ENCODE measurements at places on chromosomes 11 and 22. TPM values are rescaled to one million over a fixed set of nuclear protein-coding genes. Genes with fewer than 3 reads are reported as not detected.

The PGA4 gene
- not detected for total RNA-seq

DNA sequence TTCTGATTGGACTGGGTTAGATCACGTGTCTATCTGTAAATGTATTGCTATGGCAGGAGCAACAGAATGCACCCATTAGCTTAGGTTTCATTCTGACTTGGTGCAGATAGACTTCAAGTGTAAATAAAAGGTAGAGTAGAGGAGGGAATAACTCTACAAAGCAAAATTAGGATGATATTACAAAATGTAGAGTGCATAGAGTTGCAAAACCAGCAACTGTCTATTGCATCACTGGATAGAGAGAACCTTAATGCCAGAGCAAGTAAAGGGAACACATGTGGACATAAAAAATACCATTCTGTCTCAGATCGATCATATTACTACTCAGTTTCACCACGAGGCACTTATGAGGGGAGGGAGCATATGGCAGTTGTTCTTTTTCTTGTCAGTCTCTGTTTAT is 22.0 kb upstream of the CAT start:
- no peak overlapping the region for H3K27ac ChIP-seq
- peaks cover 5% of the 10 kb centered on the region for H3K36me3 ChIP-seq
- peaks cover 43% of the 10 kb centered on the region for H3K27me3 ChIP-seq
- DNase-seq = no peak
- no peak overlapping the region for H3K4me3 ChIP-seq

DNA sequence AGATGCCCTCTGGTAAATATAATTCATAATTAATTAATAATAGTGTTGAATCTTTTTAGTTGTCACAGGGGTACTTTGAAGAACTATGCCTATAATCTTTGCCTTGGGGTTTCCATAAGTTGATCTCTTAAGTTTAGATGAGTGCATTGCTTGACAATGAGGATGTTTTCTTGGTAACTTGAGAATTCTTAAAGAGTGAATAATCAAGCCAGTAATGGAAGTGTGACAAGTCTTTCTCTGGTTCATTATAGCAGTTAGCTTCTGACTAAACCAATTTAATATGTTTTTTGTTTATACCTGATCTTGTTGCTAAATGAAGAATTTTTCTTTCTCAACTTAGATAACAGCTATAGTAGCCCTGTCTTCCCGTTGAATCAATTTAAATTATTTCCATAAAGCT is 46.2 kb downstream of the ATXN10 start:
- no peak for DNase-seq

The USP2 gene
- total RNA-seq = 5.2 TPM

DNA sequence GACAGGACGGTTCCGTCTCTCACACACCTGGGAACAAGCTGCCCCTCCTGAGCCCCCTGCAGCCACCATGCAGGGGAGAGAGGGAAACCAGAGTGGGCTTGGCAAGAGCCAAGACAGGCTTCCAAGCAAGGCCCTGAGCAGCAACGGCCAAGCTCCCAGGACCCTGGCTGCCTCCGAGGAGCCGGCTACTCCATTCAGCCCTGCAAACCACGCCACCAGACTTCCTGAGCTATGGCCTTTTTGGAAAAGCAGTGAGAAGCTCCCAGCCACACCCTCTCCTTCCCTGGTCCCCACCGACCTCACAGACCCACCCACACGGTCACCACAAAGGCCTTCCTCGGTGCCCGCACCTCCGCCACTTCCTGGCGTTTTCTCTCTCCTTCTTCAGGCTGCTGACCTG is 479.0 kb downstream of the BRD1 start:
- DNase-seq = no peak
- H3K27me3 ChIP-seq = peaks cover 65% of the 10 kb centered on the region
- H3K4me1 ChIP-seq = no peaks in the 10 kb centered on the region
- no peak overlapping the region for H3K27ac ChIP-seq
- no peak overlapping the region for H3K4me3 ChIP-seq
- H3K36me3 ChIP-seq = no peaks in the 10 kb centered on the region

The FKBP2 gene
- total RNA-seq = 29.1 TPM

DNA sequence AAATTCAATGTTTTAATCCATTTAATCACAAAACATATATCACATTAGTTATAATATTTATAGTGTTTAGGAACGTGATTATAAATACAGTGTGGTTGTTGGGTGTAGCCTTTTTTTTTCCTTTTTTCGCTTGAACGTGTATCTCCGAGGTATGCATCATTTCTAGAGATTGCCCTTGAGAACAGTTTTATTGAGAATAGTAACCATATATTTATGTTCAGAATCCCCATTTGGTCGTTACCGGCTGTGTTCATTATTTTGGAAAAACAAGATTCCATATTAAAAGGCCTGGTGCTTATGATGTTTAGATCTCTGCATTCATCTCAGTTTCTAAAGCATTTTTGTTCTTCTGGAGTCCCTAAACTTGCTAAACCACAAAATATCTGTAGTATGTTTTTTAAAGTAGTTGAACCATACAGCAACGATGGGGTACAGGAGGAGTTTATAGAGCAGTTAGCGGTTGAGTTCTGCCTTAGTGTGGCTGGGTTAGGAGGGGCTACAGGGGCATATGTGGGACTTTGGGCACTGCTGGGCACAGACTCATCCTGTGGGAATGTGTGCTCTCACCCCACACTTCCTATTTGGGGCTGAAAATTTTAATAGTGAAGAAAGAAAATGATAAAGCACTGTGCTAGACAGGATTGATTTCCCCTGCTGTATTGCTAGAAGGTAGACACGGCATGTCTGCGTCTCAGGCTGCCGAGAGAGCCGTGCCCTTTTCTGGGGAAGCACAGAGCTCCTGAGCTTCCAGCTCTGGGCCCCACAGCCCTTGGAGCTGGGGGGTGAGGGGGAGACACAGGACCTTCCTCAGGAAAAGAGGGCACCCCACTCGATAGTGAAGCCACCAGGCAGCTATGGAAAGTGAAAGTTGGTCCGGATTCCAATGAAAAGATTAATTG is 81.5 kb upstream of the PPARA start:
- H3K4me3 ChIP-seq = peak overlapping the region; percentile 88
- peaks cover 30% of the 10 kb centered on the region for H3K4me1 ChIP-seq
- H3K27ac ChIP-seq = peak overlapping the region; percentile 95
- no peaks in the 10 kb centered on the region for H3K36me3 ChIP-seq
- no peak for DNase-seq
- H3K27me3 ChIP-seq = no peaks in the 10 kb centered on the region

DNA sequence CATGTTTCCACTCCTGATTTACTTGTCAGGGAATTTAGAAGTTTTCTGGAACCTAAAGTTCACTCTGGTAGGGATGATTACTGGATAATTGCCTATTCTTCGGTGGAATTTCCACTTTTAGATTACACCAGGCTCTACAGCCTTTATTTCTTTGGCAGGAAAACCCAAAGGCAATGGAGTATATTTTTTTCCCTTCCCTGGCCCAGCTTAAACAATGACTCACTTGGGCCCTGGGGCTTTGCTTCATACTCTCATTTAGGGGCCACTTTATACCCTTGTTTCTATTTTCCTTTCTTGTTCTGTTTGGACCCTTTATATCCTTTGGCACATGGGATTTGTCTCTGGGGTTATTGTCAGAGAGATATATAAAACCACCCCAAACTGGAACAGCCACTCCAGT is 114.7 kb downstream of the CSTPP1 start:
- peaks cover 5% of the 10 kb centered on the region for H3K4me1 ChIP-seq
- no peak overlapping the region for H3K4me3 ChIP-seq
- peaks cover 9% of the 10 kb centered on the region for H3K36me3 ChIP-seq

The KLHL22 gene
- total RNA-seq = 28.1 TPM

- H3K27me3 ChIP-seq = no peaks in the 10 kb centered on the region
- H3K4me1 ChIP-seq = peaks cover 83% of the 10 kb centered on the region
- H3K27ac ChIP-seq = peak overlapping the region; percentile 100
- peaks cover 22% of the 10 kb centered on the region for H3K36me3 ChIP-seq
Measured at GRCh38 chr11:128492903-128493569, 94.3 kb downstream of the ETS1 start.

GRCh38 chr22:36185828-36186624 is 15.6 kb downstream of the APOL4 start:
- peaks cover 3% of the 10 kb centered on the region for H3K36me3 ChIP-seq
- H3K4me1 ChIP-seq = peaks cover 2% of the 10 kb centered on the region
- H3K27ac ChIP-seq = no peak overlapping the region

- no peak for DNase-seq
- H3K4me1 ChIP-seq = no peaks in the 10 kb centered on the region
- no peaks in the 10 kb centered on the region for H3K36me3 ChIP-seq
- peak overlapping the region; percentile 29 for H3K27ac ChIP-seq
- no peak overlapping the region for H3K4me3 ChIP-seq
- no peaks in the 10 kb centered on the region for H3K27me3 ChIP-seq
Measured at GRCh38 chr11:47775240-47775869, 8.2 kb upstream of the FNBP4 start.

DNA sequence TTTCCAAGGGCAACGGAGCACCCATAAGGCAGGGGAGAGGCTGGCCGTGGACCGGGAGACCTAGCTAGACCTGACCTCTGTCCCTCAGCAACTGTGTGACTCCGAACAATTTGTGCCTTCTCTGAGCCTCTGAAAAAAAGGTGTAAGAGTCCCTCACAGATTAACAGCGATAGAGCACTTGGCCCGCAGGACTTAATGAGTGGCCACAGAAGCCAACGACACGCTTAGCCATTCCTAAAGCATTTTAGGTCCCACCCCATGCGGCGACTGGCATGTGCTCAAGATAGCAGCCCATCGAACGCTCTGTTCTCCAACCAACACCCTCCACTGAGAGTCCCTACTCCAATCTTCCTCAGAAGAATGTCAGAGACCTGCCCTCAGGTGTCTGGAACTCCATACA is 1.5 kb downstream of the SULT4A1 start:
- H3K27me3 ChIP-seq = peaks cover 64% of the 10 kb centered on the region
- no peaks in the 10 kb centered on the region for H3K36me3 ChIP-seq
- H3K27ac ChIP-seq = no peak overlapping the region
- DNase-seq = no peak
- no peak overlapping the region for H3K4me3 ChIP-seq

DNA sequence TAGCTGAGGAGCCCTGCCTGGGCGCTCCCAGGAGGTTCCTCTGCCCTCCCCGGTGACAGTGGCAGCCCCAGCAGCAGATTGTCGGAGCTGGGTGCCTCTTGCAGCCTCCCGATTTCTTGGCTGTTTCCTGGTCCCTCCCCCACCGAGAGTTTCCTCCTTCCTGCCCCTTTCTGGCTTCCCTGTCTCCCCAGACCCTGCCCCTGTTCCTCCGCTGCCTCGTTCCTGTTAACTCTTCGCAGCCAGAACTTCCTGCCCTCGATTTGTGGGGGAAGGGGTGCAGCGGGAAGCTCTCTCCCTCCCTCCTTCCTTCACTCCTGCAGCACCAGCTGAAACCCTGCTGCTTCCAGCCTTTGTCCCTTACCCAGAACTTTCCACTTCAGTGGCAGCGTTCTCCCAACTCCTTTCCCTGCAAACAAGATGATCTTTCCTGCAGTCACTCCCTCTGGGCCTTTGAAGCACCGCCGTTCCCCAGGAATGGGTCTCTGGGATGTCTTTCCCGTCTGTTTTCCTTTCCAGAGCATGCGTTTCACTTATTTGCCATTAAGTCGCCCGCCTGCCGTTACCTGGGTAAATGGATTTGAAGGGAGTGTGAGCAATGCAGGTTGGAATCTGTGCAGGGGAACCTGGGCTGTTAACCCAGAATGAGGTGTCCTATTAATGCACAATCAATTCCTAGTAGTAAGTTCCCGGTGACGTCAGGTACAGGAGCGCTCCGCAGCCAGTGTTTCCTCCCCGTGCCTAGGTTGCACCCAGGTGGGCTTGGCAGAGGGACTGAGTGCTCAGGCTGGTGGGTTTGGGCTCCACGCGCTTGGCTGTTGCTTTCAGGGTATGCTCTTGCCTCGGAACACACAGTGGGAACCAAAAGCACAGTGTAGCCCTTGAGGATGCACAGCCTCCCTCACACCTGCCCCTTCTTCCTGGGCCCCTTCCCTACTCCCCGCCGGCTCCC is 4.3 kb downstream of the GRK2 start:
- H3K4me3 ChIP-seq = peak overlapping the region; percentile 98
- H3K27ac ChIP-seq = peak overlapping the region; percentile 97
- peaks cover 73% of the 10 kb centered on the region for H3K4me1 ChIP-seq
- peaks cover 12% of the 10 kb centered on the region for H3K36me3 ChIP-seq
- H3K27me3 ChIP-seq = no peaks in the 10 kb centered on the region

GRCh38 chr11:80129396-80129795 is 688.6 kb upstream of the TENM4 start:
- no peaks in the 10 kb centered on the region for H3K36me3 ChIP-seq
- H3K27me3 ChIP-seq = no peaks in the 10 kb centered on the region
- H3K4me1 ChIP-seq = no peaks in the 10 kb centered on the region

The TCN2 gene
- total RNA-seq = 0.65 TPM

GRCh38 chr22:42786606-42787356 is 66.1 kb upstream of the A4GALT start:
- no peak overlapping the region for H3K4me3 ChIP-seq
- peak overlapping the region; percentile 24 for H3K27ac ChIP-seq
- H3K4me1 ChIP-seq = no peaks in the 10 kb centered on the region
- H3K27me3 ChIP-seq = no peaks in the 10 kb centered on the region
- no peaks in the 10 kb centered on the region for H3K36me3 ChIP-seq

The KCNJ4 gene
- not detected for total RNA-seq

GRCh38 chr11:7501251-7501650 is 12.5 kb upstream of the PPFIBP2 start:
- no peak overlapping the region for H3K4me3 ChIP-seq
- H3K36me3 ChIP-seq = peaks cover 4% of the 10 kb centered on the region
- no peak for DNase-seq
- H3K4me1 ChIP-seq = peaks cover 6% of the 10 kb centered on the region
- no peak overlapping the region for H3K27ac ChIP-seq

The TPH1 gene
- 0.73 TPM for total RNA-seq

DNA sequence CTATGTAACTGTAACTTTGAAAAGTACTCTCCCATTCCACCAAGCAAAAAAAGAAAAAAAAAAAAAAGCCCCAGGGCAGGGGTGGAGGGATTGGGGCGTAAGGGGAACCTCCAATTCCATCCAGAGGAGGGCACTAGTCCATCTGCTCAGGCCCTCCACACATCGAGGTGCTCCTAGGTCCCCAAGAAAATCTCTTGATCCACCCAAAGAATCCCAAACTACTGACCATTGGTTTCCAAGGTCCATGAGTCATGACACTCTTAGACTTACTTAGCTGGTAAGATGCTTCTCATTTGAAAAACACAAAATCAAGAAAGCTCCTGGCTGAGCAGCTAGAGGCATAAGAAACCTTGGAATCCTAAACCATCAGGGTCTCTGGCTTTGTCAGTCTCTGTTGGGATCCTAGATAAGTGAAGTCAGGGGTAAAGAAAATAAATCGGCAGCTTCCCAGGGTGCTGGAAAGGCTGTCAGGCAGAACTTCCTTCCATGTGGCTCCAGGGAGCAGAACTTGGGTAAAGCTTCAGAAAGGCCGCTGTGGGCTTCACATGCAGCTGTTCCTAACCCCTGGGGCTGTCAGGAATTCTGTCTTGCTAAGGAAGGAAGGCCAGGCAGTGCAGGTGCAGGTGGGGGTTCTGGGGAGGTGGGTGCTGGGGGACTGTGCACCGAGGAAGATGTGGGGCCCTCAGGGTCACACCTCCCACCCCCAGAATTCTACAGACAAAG is 49.4 kb upstream of the ADA2 start:
- no peaks in the 10 kb centered on the region for H3K36me3 ChIP-seq
- no peak overlapping the region for H3K27ac ChIP-seq

The OR8U1 gene
- total RNA-seq = not detected

The UBXN1 gene
- total RNA-seq = 203 TPM

- H3K36me3 ChIP-seq = no peaks in the 10 kb centered on the region
- H3K4me3 ChIP-seq = no peak overlapping the region
- DNase-seq = no peak
Measured at GRCh38 chr11:90912631-90913030, 689.8 kb upstream of the CHORDC1 start.

GRCh38 chr11:111795334-111795985 is 29.3 kb upstream of the PPP2R1B start:
- H3K27ac ChIP-seq = no peak overlapping the region
- H3K4me3 ChIP-seq = no peak overlapping the region
- H3K4me1 ChIP-seq = peaks cover 5% of the 10 kb centered on the region
- DNase-seq = no peak
- H3K36me3 ChIP-seq = peaks cover 10% of the 10 kb centered on the region
- no peaks in the 10 kb centered on the region for H3K27me3 ChIP-seq

Data from T-helper 17 cell (primary cell).